H1 (cell line): ENCODE measurements at places on chromosomes 2 and 18. TPM values are rescaled to one million over a fixed set of nuclear protein-coding genes. Genes with fewer than 3 reads are reported as not detected.

- DNase-seq, result no peak
- H3K36me3 ChIP-seq, result no peaks in the 10 kb centered on the region
- H3K4me1 ChIP-seq, result no peaks in the 10 kb centered on the region
These were observed 452.3 kb upstream of the ID2 start for GRCh38 chr2:8229546-8229986.

DNA sequence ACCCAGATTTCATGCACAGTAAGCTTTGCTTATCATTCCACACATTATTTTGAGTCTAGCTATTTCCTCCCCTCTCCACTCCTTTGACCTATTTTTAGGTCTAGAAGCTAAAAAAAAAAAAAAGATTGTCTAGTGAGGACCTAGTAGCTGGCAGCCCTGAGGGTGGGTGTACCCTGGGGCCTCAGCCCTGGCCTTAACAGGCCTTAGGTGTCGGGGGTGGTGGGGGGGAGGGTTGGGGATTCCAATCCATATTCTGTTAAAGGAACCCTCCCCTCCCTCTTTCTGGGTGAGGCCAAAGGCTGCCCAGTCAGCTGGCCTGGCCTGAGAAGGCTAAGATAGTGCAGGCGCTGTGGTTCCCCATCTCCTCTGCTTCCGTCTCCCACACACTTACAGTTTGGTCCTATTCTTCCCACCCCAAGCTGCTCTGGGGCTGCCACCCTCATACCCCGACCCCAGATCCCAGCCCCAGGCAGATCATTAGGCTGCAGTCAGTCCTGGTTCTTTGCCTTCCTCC lies 65.5 kb upstream of the HK2 start:
- no peaks in the 10 kb centered on the region for H3K36me3 ChIP-seq
- H3K4me1 ChIP-seq, result no peaks in the 10 kb centered on the region; the same call in 1 of the 2 replicates
- no peak overlapping the region for H3K27ac ChIP-seq

- H3K27ac ChIP-seq, result no peak overlapping the region
- no peak for DNase-seq
- H3K4me1 ChIP-seq, result no peaks in the 10 kb centered on the region
These were observed 266.9 kb downstream of the TNS1 start for GRCh38 chr2:217735899-217736298.

DNA sequence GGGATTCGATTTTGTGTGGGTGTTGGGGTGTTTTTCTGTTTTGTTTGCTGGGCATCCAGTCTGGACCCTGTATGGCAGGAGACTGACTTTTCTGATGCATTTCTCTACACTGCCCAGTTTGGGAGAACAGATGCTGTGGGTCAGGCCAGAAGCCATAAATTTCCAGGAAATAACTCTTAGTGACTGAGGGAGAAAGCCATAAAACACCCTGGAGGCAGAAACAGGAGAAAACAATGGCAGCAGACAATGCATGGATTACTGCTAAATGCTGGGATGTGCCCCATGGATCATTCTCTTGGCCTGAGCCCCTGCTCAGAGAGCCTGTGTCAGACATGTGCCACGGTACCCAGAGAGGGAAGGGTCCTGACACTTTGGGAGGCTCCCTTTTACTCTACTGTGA lies 133.6 kb upstream of the CAPN13 start:
- no peak overlapping the region for H3K4me3 ChIP-seq
- no peak overlapping the region for H3K27ac ChIP-seq
- H3K4me1 ChIP-seq, result peaks cover 5% of the 10 kb centered on the region
- H3K27me3 ChIP-seq, result no peaks in the 10 kb centered on the region
- no peak for DNase-seq

Gene CDH20
- 0.07 and 0.13 TPM in 2 replicates for total RNA-seq

DNA sequence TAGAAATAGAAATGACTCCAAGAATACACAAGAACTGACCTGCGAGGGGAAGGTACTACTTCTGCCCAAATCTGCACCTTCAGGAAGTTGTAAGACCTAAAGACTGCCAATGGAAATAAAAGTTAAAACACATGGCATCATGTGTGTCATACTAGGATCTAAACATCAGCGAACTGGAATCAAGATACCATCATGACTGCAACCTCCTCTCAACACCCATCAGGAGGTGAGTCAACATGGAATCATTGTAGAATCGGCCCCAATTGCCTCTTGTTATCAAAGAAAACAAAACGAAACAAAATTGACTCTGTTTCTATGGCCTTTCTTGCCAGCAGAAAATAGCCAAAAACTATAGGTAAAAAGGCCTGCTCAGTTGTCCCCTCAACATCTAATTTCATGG lies 15.1 kb downstream of the RDH14 start:
- H3K27ac ChIP-seq, result no peak overlapping the region
- DNase-seq, result no peak
- H3K36me3 ChIP-seq, result no peaks in the 10 kb centered on the region
- no peak overlapping the region for H3K4me3 ChIP-seq
- H3K27me3 ChIP-seq, result no peaks in the 10 kb centered on the region
